CD4-positive, alpha-beta T cell treated with Interleukin-4 for 1 hour (primary cell): ENCODE measurements at places on chromosomes 16 and 17.
A peak's percentile ranks its signal among the peaks of the same experiment; 100 is the strongest.

DNA sequence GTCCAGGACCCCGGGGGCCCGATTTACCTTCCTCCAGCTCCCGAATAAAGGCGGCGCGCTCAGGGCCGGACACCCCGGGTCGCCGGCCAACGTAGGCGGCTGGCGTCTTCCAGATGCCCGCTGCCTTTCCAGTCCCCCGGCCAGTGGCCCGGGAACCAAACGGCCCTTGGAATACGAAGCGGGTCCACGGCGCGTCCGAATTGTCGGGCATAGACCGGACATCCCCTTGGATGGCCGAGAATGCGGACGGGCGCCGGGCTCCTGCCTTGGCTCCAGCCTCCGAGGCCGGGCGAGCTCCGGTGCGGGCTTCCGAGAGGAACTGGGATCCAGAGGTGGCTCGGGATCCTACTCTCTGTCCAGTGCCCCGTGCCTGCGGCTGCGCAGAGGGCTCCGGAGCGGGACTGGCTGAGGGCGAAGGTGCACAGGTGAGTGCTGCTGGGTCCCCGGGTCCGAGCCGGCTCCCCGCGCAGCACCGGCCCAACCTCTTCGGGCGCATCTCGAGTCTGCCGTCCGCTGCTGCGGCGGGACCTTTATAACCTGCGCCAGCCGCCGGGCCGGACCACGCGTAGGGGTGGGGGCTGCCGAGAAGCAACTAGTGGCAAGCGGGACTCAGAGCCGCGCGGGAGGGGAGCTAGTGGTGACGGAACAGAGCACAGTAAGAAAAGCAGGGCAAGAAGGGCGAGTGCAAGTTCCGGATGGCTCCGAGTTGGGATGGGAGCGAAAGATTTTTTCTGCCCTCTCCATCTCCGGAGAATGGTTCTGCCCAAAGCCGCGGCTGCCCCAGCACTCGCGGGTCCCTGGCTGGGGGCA lies at the start of gene HAP1:
TSS of gene HAP1 (minus strand) at position 505 of the 810 bp plus-strand sequence. CDS start at position 496, 9 bp downstream.
- DNase-seq = peak; percentile 9

GRCh38 chr16:27719106-27719445 lies 169.1 kb downstream of the KATNIP start:
- no peak for DNase-seq

DNA sequence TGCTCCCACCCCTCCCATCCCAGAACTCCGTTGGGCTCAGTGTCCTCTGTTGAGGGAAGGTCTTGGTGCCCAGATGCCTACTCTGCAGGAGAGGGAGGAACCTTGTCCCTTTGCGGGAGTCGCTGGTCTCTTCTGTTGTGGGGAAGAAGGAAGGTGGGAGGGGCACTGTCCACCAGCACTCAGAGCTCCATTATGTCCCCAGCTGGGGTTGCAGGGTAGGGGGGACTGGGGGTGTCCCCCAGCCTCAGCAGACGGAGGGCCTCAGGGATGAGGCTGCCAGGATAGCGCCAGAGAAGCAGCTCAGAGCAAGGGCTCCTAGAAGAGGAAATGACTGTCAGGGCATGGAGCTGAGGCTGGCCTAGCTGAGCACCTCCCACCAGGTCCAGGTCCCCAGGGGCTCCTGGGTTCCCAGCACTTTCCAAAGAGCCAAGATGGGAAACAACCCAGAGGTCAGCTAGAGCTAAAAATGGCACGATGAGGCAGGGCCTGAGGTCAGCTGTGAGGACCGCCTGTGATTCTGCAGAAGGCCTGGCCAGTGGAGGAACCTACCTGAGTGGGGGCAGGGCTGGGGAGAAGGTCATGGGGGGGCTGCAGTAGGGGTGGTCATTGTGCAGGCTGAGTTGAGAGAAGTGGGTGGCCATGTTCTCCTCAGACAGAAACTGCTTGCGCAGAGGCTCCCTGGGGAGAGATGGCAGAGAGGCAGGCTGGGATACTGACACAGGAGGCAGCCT lies 893 bp downstream of the HCFC1R1 start:
- DNase-seq = no peak

GRCh38 chr17:53004902-53005301 lies 817.8 kb upstream of the KIF2B start:
- DNase-seq = no peak

- no peak for DNase-seq
These were observed 110.9 kb upstream of the TOB1 start for GRCh38 chr17:50976951-50977472.

- DNase-seq = no peak
These were observed 62.6 kb downstream of the PLD6 start for GRCh38 chr17:17143501-17143900.

GRCh38 chr17:46995841-46996571 lies 17.0 kb upstream of the RPRML start:
- DNase-seq = no peak

GRCh38 chr17:7352503-7352889 lies 534 bp downstream of the KCTD11 start:
- peak; percentile 18 for DNase-seq

- no peak for DNase-seq
These were observed 4.1 kb downstream of the CSF3 start for GRCh38 chr17:40019140-40019991.

DNA sequence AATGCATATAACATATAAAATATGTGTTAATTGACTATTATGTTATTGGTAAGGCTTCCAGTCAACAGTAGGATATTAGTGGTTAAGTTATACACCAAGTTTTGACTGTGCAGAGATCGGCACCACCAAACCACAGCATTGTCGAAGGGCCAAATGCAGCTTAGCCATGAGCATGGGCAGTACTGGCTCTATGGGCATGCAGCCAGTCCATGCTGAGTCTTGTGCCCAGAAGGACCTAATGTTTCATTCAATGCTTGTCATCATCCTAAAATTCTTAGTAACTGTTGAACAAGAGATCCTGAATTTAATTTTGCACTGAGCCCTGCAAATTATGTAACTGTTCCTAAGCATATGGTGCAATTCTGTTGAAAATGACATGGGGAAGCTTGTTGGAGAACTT lies 233.4 kb upstream of the HS3ST3A1 start:
- DNase-seq = no peak

GRCh38 chr17:7673239-7673638 lies 14.1 kb downstream of the TP53 start:
- peak; percentile 41 for DNase-seq

- no peak for DNase-seq
These were observed 1.5 kb upstream of the ELOB start for GRCh38 chr16:2778630-2778958.

DNA sequence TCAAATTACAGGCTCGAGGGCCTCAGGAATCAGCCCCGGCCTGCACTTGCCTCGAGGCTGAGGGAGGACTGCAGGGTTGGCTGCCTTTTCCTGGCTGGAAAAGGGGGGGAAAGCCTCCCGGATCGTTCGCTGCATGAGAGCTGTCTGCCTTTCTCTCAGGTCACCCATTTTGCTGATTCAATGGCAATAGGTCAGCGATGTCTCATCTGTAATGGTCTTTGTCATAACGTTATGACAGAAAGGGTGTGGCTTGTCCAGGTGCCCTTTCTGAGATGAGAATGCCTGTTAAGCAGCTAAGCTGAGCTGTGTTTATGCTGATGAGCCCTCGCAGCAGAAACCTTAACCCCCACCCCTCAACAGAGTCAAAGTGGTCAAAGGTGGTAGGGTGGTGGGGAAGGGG lies 81.8 kb downstream of the AKAP1 start:
- no peak for DNase-seq

GRCh38 chr16:57178793-57179212 lies 7.0 kb downstream of the PSME3IP1 start:
- DNase-seq = no peak

GRCh38 chr17:72176516-72176851 lies 55.7 kb downstream of the SOX9 start:
- no peak for DNase-seq

- no peak for DNase-seq
These were observed 3.1 kb upstream of the TNFSF13 start for GRCh38 chr17:7555320-7555948.

DNA sequence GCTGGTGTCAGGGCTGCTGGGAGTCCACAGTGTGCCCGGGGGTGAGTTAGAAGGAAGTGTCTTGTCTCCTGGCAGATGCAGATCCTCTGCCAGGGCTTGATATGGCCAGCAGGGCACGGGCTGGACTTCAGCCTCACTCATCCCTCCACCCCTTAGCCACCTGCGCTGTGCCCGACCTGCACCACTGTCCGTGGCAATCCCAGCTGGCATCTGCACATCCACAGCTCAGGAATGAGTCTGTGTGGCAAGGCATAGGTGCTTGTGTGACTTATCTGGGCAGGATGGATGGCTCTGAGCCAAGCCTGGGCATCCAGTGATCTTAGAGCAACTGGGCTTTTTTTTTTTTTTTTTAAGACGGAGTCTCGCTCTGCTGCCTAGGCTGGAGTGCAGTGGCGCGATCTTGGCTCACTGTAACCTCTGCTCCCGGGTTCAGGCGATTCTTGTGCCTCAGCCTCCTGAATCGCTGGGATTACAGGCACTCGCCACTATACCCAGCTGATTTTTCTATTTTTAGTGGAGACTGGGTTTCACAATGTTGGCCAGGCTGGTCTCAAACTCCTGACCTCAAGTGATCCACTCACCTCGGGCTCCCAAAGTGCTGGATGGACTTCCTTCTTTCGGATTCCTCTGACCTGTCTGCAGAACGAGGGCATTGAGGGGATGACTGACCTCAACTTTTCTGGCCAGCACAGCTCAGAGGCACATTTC lies 22.5 kb upstream of the CACNG1 start:
- DNase-seq = no peak

- peak; percentile 57 for DNase-seq
These were observed 41.8 kb upstream of the SEC14L1 start for GRCh38 chr17:77098884-77099545.

- no peak for DNase-seq
These were observed 15.2 kb upstream of the CA4 start for GRCh38 chr17:60134396-60135150.

DNA sequence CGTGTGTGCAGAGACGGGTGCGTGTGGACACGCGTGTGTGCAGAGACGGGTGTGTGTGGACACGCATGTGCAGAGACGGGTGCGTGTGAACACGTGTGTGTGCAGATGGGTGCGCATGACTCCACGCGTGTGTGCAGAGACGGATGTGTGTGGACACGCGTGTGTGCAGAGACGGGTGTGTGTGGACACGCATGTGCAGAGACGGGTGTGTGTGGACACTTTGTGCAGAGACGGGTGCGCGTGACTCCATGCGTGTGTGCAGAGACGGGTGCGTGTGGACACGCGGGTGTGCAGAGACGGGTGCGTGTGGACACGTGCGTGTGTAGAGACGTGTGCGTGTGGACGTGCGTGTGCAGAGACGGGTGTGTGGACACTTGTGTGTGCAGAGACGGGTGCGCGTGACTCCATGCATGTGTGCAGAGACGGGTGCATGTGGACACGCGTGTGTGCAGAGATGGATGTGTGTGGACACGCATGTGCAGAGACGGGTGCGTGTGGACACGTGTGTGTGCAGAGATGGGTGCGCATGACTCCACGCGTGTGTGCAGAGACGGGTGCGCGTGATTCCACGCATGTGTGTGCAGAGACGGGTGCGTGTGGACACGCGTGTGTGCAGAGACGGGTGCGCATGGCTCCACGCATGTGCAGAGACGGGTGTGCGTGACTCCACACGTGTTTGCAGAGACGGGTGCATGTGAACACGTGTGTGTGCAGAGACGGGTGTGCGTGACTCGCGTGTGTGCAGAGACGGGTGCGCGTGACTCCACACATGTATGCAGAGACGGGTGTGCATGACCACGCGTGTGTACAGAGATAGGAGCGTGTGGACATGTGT lies 1.6 kb upstream of the CD7 start:
- no peak for DNase-seq

- DNase-seq = no peak
These were observed 235.8 kb upstream of the NLRP1 start for GRCh38 chr17:5819921-5820685.

- DNase-seq = peak; percentile 81
These were observed 5.4 kb downstream of the BANP start for GRCh38 chr16:87956365-87957231.

DNA sequence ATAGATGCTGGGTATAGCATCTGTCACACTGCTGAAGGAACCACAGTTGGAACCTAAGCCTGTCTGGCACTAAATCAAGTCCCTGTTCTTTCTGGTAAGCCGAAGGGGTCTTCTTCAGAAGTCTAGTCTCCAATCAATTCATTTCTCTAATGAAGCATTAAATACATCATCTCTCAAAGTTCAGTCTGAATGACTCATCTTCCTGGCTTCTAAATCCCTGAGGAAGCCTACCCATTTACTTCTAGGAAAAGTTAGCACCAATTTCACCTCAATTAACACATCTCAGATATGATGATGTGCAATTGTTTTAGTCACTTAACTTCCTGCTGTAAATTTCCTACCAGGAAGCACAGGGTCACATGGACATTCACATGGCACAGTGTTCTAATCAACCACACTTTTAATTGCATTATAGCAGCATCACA lies 49.9 kb downstream of the TEX14 start:
- DNase-seq = no peak

DNA sequence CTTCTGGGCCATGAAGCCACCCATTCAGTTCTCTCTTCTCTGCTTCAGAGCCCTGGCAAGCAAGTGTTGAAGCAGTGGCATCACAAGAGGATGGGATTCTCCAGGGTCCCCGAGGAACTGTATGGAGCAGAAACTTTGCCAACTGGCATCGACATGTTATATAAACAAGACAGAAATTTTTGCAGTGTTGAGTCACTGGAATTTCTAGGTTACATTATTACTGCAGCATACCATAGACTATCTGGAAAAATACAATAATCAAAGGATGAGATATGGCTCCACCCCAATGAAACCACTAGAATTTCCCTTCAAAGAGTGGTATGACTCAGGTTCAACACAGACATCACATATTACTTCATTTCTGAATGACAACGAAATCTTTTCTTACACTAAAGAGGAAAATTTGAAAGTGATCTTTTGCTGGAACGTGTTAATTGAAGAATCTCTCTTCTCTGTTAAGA lies 343.0 kb upstream of the DYNLRB2 start:
- DNase-seq = no peak

DNA sequence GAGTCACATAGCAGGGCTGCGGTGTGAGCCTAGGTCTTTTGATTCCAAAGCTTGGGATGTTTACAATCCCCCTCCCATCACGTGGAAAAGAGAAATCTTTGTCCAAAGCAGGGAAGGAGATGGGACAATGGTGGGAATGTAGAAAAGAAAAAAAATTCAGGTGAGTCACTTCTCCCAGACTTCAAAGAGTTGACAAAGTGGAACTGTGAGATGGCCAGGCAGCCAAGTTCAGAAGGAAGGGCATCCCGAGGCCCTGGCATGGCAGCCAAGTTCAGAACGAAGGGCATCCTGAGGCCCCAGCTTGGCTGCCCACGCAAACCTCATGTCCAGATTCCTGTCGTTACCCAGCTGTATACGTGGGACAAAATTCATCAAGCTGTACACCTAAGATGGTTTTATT lies 47.5 kb downstream of the FOXL1 start:
- DNase-seq = no peak

DNA sequence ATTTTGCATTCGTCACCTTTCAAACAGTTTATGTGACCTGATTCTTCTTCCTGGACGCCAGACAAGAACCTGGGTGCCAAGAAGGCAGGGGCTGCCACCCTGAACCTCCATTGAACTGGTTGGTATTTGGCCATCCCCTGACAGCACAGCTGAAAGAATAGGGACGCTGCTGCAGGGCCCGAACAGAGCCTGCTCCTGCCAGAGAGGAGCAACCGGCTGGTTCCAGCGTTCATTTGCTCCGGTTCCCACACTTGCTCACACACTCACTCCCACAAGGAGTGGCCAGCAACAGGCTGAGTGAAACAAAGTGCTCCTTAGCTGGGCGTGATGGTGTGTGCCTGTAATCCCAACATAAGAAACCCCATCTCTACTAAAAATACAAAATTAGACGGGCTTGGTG lies 14.9 kb downstream of the KRT9 start:
- DNase-seq = no peak

GRCh38 chr17:74296548-74296936 lies 22.5 kb downstream of the DNAI2 start:
- DNase-seq = peak; percentile 59

- DNase-seq = no peak
These were observed 6.4 kb downstream of the ASB16 start for GRCh38 chr17:44176671-44177501.
